ENCODE measurements at places on chromosomes 7 and 10. TPM values are rescaled to one million over a fixed set of nuclear protein-coding genes. Genes with fewer than 3 reads are reported as not detected.

DNA sequence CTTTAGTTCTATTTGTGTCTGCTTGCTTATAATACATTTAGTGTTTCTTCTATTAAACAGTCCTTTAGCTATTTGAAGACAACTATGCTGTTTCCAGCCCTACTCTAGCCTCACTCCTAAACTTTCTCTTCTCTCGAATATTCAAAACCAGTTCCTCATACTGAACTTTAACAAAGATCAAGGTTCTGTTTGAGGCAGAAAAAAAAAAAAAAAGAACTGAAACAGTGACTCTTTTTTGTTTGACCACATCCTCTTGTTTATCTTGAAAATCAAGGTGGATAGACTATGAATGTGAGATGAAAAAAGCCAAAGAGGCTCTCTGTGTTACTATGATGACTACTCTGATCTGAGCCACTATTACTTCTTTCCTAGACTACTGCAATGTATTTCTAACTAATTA lies 154.3 kb downstream of the ZNF365 start:
- no peak overlapping the region for H3K4me3 ChIP-seq
- no peaks in the 10 kb centered on the region for H3K4me1 ChIP-seq

DNA sequence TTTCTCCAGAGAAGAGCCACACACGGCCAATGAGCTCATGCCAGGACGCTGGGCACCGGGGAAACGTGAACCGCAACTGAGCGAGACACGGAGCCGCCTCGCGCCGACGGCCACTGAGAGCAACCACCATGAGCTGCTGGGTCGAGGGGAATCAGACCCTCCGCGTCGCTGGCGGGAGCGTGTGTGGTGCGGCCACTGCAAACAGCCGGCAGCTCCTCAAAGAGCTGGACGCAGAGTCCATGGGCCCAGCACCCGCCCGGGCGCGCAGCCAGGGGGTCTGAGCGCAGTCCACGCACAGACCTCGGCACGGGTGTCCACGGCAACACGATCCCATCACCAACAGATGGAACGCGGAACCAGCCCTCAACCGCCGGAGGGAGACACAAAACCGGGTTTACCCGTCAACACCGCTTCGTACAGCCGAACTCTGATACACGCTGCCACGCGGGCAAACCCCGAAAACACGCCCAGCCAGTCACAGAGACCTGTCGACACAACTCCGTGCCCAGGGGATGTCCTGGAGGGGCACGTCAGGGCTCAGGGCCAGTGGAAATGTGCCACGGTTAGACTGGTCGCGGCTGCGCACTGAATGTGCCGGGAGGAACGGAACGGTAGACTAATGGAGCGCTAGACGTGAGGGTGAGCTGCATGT lies 147.1 kb downstream of the ELFN1 start:
- no peak overlapping the region for H3K27ac ChIP-seq
- DNase-seq, result peak; percentile 68
- H3K36me3 ChIP-seq, result no peaks in the 10 kb centered on the region
- no peak overlapping the region for H3K4me3 ChIP-seq

GRCh38 chr7:43604251-43604650 lies 21.3 kb downstream of the STK17A start:
- H3K4me3 ChIP-seq, result no peak overlapping the region
- peaks cover 3% of the 10 kb centered on the region for H3K4me1 ChIP-seq
- H3K27me3 ChIP-seq, result no peaks in the 10 kb centered on the region
- DNase-seq, result no peak

DNA sequence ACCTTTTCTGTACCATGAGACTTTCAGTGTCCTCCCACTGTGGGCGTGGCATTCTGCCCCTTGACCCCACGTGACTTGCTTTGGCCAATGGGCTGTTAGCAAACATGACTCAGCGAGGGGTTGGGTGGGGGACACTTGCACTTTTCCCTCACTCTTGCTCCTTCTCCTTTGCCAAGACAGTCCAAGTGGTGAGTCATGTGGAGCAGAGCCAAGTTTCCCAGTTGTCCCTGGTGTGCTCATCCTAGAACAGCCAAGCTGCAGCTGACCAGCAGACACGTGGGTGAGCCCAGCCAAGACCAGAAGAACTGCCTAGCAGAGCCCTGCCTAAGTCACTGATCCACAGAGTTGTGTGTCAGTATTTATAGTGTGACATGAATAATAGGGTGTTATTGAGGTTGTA lies 82.8 kb upstream of the CPXM2 start:
- H3K36me3 ChIP-seq, result no peaks in the 10 kb centered on the region
- no peak for DNase-seq
- H3K27me3 ChIP-seq, result peaks cover 20% of the 10 kb centered on the region
- H3K4me3 ChIP-seq, result no peak overlapping the region
- no peak overlapping the region for H3K27ac ChIP-seq

- no peaks in the 10 kb centered on the region for H3K27me3 ChIP-seq
- H3K4me3 ChIP-seq, result no peak overlapping the region
- no peak overlapping the region for H3K27ac ChIP-seq
- peaks cover 20% of the 10 kb centered on the region for H3K4me1 ChIP-seq
- DNase-seq, result no peak
These were observed 6.2 kb downstream of the INSIG1 start for GRCh38 chr7:155303897-155304296.

Gene SPAM1
- total RNA-seq, result not detected
